ENCODE measurements at places on chromosomes 5 and 9.

- no peak for DNase-seq
These were observed 748.5 kb upstream of the CDH10 start for GRCh38 chr5:25393256-25393655.

- DNase-seq, result no peak
These were observed 520.0 kb upstream of the C9orf72 start for GRCh38 chr9:28092981-28093936.

- no peak for DNase-seq
These were observed 11.1 kb downstream of the OLFM1 start for GRCh38 chr9:135098400-135099105.

GRCh38 chr9:68685770-68686169 lies 19.3 kb upstream of the PIP5K1B start:
- DNase-seq, result no peak

GRCh38 chr5:67268231-67269021 lies 71.8 kb upstream of the CD180 start:
- DNase-seq, result no peak

- DNase-seq, result no peak
These were observed 105.2 kb downstream of the WNK2 start for GRCh38 chr9:93288891-93289883.

GRCh38 chr9:34171753-34172535 lies 6.9 kb upstream of the UBAP1 start:
- DNase-seq, result peak; percentile 10

GRCh38 chr5:115033861-115034260 lies 135.8 kb downstream of the TRIM36 start:
- DNase-seq, result no peak

- peak; percentile 24 for DNase-seq
These were observed 674 bp downstream of the TMEM38B start for GRCh38 chr9:105694848-105695581.

DNA sequence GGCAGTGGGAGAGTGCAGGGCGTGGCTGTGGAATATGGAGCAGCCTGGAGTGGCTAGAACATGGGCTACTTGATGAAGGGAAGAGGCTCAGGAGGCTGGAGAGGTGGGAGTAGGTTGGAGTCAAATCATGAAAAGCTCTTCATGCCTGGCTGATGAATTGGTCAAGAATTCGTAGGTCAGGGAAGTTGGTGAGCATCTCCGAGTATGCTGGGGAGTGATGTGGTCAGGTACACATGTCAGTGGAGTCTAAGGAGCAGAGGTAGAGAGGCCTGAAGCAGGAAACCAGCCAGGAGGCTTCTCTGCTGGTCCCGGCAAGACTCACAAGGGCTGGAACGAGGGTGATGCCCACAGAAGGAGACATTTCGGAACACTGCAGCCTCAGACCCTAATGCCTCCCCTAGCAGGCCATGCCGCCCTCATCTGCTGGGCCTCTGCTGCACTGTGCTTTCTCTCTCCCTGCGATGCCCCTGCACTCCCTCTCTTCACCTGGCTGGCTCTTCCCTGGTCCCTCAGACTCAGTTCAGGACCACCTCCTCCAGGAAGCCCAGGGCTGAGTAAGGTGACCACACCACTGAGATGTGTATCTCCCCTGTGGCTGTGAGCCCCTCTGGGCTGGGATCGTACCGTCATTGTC lies 33.6 kb downstream of the TMOD1 start:
- no peak for DNase-seq

DNA sequence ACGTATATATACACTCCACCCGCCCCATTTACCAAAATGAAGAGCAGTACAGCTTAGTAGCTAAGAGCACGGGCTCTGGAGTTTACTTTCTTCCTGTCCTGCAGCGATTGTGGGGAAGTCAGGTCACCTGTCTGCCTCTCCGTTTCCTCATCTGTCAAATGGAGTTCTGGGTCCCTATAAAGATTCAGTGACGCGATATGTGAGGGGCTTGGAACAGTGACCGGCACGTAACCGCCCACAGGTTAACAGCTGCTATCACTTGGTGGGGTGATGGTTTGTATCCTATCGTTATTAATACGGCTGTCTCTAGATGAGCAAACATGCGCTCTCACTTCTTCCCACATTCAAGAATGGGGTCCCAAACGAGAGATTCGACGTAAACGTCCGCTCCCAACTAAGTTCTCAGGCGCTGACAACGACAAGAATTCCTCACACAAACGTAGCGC lies 426 bp downstream of the FAM114A2 start:
- peak; percentile 3 for DNase-seq

- DNase-seq, result no peak
These were observed 138.2 kb downstream of the ADAMTS16 start for GRCh38 chr5:5278201-5278814.
